ENCODE measurements at places on chromosomes 1 and 21.
A peak's percentile ranks its signal among the peaks of the same experiment; 100 is the strongest.

- DNase-seq = no peak
These were observed 49.5 kb upstream of the ACOT11 start for GRCh38 chr1:54498383-54499096.

GRCh38 chr1:89821322-89822108 is 683 bp downstream of the LRRC8D start:
- no peak for DNase-seq

GRCh38 chr1:156114919-156115513 is 505 bp downstream of the LMNA start:
- DNase-seq = no peak

DNA sequence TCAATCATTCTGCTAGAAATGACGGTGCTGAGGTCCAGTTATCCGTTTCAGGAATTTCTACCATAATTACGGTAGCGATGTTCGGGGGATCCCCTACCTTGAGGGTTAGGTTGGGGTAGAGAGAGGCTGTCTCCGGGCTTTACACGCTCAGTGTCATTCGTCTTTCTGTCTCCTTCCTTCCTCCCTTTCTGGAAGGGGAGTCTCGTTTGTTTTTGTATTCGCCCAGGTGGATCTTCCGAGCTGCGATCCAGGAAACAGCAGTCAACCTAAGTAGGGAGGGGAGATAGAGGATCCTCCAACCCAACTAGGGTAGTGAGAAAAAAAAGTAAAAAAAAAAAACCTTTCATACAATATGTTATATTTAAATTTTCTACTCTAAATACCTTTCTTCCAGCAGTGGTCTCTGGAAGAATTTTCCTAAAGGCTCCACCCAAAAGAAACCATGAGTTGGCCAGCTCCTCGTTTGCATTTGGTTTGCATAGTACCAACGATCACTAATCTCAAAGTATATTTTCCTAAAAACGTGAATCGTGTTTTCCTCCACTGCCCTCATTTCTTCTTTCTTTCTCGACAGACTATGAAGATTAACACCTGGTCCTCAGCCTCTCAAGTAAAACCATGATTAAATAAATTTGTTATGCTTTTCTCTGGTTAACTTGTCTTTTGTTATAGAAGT is 611 bp upstream of the PIK3C2B start:
- DNase-seq = no peak

DNA sequence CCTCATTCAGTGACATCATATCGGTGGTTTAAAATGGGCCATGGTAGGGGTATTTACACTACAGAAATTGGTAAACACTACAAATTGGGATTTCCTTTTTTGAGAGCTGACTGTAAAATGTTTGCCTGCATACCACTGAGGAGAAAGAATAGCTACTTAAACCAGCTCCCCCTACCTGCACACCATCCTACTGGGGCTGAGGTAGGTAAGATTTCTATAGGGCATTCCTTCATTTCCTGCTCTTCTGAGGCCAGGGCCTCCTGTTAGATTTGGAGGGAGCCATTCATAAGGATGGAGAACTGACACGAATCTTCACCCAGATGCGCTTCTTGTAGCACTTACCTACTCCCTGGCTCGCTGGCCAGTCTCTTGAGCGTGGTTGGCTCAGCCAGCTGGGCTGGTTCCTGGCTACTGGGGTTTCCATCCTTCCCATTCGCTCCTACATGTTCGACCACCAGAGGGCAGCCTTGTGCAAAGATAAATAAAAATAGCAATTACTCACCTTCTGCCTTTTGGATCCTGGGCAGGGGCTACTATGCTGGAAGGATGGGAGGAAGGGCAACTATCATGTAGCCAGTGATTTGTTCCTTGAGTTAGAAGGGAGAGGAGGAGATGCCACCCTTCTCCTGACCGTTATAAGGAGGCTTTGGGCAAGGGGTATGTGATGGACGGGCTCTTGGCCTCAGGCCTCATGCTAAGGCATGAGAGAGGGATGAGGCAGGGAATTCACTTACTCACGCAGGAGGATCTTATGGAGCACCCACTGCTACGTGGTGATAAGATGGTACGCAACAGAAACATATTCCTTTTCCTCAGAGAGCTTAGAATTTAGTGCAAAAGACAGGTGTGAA is 10.7 kb downstream of the OPTC start:
- peak; percentile 66 for DNase-seq

DNA sequence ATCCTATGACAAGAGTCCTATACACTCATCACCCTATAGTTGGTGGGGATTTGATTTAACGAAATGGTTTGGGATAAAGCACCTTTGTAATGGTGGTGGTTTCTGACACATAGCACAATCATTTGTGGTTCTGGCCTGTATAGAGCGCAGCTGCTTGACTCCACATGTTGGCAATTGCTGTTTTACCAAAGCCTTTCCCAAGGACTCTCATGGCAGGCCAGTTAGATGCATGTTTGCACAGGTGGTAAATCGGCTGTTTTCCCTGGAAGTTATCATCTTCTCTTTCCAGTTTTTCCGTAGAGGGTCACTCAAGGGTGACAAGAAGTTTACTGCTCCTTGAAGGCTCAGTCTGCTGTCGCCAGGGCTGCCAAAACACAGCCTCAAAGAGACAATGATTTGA is 17.1 kb upstream of the XPR1 start:
- no peak for DNase-seq

- DNase-seq = peak; percentile 1
These were observed 148.5 kb downstream of the TENT5C start for GRCh38 chr1:117754061-117754969.

DNA sequence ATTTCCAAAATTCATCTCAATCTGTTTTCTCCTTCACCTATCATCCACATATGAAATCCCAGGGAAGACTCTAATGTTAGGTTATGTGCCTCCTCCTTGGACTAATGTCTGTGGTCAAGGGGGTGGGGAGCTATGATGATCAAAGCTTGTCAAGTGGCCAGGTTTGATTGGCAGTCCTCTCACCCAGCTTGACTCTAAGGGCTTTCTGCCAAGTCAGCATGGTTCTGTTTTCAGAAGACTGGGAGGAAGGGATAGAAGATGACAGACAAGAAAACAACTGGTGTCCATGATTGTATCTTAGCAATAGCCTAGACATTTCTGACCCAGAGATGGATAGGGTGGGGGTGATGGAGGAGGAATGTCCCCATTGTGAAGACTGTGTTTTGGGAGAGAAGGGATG is 9.1 kb upstream of the THEM5 start:
- no peak for DNase-seq

GRCh38 chr1:2255047-2255419 is 26.9 kb downstream of the SKI start:
- no peak for DNase-seq

- DNase-seq = no peak
These were observed 3.6 kb downstream of the NUP210L start for GRCh38 chr1:154151311-154151710.

- no peak for DNase-seq
These were observed 11.7 kb upstream of the FCMR start for GRCh38 chr1:206933333-206933945.

- no peak for DNase-seq
These were observed 622.0 kb upstream of the BRINP3 start for GRCh38 chr1:191099696-191100095.

DNA sequence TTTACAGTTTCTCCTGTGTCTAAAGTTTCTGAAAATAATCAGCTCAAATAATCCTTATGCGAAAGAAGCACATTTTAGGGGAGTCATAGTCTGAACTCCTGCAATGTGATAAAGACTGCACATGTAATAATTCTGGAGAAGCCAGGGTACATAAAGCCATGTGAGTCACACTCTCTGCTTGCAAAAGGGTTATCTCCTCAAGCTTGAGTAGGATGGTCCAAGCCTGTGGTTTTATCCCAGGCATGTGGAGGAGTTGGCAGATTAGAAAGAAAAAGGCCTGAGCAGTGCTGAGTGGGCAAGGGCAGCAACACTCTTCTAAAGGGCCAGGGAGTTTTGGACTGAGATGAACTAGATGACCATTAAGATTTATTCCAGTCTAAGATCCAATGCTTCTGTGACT is 220.4 kb downstream of the RHOU start:
- no peak for DNase-seq

DNA sequence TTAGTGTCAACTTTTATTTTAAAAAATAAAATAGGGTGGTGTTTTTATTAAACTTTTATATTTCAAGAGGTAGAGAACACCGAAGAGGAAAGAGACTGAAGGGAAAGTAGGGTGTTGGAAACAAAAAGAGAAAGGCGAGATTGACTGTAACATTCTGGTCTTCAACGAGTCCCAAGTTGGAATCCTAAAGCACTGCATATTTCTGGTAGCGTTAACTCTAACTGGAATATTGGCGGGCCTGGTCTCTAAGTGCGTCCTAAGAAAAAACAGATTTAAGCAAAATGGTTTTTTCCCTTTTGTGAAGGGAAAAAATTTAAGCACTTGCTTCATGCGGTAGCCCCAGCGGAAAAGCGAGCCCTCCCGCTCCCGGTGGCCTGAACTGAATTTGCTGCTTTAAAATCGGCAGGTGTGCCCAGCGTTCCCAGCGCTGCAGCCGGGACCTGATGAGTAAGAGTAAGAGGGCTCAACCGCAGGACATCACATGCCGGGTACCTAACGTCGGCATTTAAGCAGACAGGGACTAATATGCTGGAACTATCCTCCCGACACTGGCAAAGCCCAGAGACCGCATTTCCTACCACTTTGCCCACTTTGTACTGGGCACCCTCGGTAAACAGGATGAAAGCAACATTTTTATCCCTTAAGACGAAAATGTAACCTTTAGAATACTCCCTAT is 30.5 kb upstream of the NFIA start:
- no peak for DNase-seq

GRCh38 chr1:245751726-245752470 is 597.1 kb downstream of the KIF26B start:
- DNase-seq = no peak

GRCh38 chr21:22192766-22193165 is 1194.6 kb downstream of the NCAM2 start:
- DNase-seq = no peak

- DNase-seq = no peak
These were observed 56.9 kb upstream of the RGS1 start for GRCh38 chr1:192518700-192519099.

DNA sequence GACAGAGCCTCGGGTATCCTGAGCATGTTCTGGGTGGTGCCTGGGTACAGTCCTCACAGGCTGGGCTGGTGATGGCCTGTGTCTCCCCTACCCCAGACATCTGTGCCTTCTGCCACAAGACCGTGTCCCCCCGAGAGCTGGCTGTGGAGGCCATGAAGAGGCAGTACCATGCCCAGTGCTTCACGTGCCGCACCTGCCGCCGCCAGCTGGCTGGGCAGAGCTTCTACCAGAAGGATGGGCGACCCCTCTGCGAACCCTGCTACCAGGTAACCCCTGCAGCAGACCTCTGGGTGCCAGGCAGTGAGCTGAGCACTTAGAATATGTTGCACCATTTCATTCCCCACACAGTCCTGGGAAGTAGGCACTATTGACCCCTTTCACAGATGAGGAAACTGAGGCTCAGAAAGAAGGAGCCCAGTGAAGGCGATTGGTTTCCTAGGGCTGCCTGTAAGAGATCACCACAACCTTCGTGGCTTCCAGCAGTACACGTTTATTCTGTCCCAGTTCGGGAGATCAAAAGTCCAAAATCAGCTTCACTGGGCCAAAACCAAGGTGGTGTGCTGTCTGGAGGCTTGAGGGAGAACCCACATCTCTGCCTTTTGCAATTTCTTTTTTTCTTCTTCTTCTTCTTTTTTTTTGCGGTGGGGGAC is 11.8 kb downstream of the FBLIM1 start:
- DNase-seq = no peak

- DNase-seq = no peak
These were observed 142.4 kb downstream of the ZP4 start for GRCh38 chr1:237748171-237748960.

DNA sequence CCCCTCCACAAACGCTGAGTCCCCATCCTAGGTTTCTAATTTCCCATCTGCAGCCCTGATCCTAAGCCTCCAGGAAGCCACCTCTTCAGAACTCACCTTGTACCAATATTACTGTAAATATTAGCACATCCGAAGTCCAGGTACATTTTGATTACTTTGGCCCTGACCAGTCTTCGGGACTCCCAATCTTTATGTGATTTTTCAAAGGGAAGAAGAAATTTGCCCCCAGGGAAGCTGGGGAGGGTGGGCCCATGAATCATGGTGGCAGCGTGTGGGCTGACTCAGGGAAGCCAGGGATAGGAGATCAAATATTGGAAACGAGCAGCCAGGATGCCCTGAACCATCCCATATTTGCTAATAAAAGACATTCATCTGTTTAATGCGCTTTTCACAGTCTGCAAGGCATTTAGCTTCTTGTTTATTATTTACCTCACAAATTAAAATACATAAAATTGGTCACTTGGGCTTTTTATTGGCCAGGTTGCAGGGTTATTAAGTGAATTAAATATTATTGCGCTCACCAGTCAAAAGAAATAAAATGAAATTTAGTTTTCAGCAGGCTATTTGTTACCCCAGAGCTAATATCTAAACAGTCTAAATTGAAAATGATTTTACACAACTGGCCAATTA is 46.6 kb downstream of the KIAA0040 start:
- no peak for DNase-seq

DNA sequence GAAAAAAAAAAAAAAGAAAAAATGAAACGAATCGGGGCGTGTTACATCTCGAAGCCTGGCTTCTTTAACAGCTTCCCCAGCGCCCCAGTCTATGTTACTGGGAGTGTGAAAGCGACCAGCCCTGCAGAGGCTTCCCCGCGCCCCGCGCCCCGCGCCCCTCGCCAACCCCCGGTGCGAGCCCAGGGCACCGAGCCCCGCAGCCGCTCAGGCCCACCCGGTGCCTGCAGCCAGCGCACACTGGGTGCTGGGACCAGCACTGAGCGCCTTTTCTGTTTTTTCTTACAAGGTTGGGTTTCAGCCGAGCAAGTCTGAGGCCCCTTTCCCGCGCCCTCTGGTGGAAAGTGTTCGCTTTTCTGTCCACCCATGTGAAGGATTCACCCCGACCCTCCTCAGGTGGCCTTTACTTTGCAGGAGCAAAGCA is 42.1 kb upstream of the ZNF496 start:
- no peak for DNase-seq

DNA sequence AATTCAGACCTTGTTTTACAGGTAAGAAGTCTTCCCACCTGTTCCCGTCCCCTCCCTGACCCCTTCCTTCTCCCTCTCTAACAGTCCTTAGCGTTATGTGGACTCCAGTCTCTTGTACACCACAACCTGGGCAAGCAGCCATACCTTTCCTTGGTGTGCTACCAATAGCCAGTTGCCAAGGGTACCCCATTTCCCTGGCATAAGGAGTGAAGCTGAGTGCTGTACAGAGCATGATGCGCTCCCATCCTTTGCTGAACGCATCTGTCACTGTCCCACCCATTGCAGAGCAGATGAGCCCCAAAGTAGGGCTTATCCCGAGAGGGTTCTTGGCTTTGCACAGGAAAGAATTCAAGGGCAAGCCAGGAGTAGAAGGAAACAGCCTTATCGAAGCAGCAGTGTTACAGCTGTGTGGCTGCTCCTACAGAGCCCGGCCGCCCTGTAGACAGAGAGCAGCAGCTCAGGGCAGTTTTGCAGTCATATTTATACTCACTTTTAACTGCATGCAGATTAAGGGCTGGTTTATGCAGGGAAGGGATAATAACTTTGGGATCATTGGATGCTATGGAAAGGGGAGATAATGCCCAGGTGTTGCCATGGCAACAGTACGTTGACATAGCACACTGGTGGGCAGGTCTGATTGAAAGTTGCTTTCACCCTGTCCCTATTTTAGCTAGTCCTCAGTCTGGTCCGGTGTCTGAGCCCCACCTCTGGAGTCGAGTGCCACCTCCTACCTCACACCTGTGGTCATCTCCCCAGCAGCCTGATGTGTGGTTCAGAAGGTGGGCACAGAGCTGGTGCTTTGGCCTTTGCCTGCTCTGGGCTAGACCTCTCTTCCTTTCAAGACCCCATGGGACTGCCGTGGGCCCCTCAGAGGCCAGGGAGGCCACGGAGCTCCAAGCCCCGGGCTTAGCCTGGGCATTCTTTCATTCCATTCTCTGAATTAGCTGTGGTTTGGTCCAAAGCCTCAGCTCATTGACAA is 5.1 kb downstream of the FHAD1 start:
- no peak for DNase-seq

GRCh38 chr1:228871314-228872061 is 136.2 kb downstream of the RHOU start:
- DNase-seq = no peak

All from T1000 (cell line).